ENCODE measurements at places on chromosomes 7 and 10. TPM values are rescaled to one million over a fixed set of nuclear protein-coding genes. Genes with fewer than 3 reads are reported as not detected.

DNA sequence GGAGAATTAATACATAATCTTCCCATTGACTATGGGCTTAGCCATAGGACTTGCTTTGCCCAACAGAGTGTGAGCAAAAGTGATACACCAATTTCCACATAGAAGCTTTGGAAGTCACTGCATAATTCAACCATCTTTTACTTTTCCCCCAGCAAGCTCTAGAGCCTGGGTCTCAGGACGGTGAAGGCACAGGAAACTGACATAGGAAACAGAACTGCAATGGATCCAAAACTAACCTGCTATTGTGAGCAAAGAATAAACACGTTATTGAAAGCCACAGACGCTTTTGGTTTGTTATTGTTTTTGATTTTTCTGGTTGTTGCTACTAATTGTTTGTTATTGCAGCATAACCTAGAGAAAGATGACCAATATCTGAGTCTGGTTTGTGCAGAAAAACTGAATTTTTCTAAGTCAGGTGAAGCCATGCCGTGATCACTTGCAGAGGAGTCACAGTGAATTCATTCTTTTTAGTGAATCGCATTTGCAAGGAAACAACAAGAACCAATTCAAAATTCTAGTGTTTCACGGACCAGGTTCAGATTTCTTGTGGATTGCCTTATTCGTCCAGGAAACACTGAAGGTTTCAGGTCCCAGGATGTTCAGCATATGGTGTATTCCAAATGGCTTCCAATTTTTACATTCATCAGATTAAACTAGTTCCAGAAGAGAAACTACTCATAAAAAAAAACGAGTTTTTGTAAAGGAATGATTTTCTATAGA lies 52.8 kb downstream of the CUBN start:
- no peak for DNase-seq

DNA sequence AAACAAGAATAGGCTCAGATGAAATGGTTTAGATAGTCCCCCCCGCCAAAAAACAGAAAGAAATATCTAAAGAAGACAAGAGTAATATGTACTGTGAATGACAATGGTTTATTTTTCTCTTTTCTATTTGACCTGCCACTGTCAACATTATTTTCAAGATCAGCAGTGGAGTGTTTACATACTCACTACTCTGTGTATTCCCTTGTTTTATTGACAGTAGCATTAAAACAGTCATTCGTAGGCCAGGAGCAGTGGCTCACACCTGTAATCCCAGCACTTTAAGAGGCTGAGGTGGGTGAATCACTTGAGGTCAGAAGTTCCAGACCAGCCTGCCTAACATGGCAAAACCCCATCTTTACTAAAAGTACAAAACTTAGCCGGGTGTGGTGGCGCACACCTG lies 245.3 kb upstream of the SLC26A5 start:
- DNase-seq, result no peak

The TMEM26 gene
- 0.14 TPM for total RNA-seq

The PDZD7 gene
- total RNA-seq, result 0.46 TPM

The OPALIN gene
- total RNA-seq, result not detected

Measured in pulmonary artery endothelial cell (primary cell).